ENCODE measurements at places on chromosomes 6 and 20. TPM values are rescaled to one million over a fixed set of nuclear protein-coding genes. Genes with fewer than 3 reads are reported as not detected.

The UBE2C gene
- 3.7 TPM for total RNA-seq

The MOXD1 gene
- total RNA-seq: 15.9 TPM

The PEX7 gene
- 6.1 TPM for total RNA-seq

The CTAGE9 gene
- total RNA-seq: not detected

The HSPA1L gene
- 5.7 TPM for total RNA-seq

The BMP7 gene
- 9.4 TPM for total RNA-seq

The FAM217A gene
- total RNA-seq: not detected

The ASF1A gene
- total RNA-seq: 40.4 TPM

The TMEM244 gene
- total RNA-seq: 1.2 TPM

The MCM3 gene
- total RNA-seq: 11.0 TPM

The AKAP7 gene
- total RNA-seq: 205 TPM

The KIAA1755 gene
- 1.2 TPM for total RNA-seq

The NFATC2 gene
- 0.41 TPM for total RNA-seq

The GTSF1L gene
- not detected for total RNA-seq

The ABHD16A gene
- total RNA-seq: 41.6 TPM

The ERVFRD-1 gene
- not detected for total RNA-seq

The TFAP2B gene
- not detected for total RNA-seq

The BPIFA1 gene
- total RNA-seq: not detected

The NKX2-2 gene
- 0.41 TPM for total RNA-seq

The DSP gene
- 6.9 TPM for total RNA-seq

The CAPN11 gene
- total RNA-seq: not detected

The CAGE1 gene
- total RNA-seq: not detected

The DBNDD2 gene
- 2.9 TPM for total RNA-seq

The XKR7 gene
- 9.8 TPM for total RNA-seq

The OR12D3 gene
- total RNA-seq: not detected

The SDCBP2 gene
- total RNA-seq: 3.3 TPM

The PXMP4 gene
- total RNA-seq: 10.6 TPM
